ENCODE measurements at places on chromosomes 1 and 21.
A peak's percentile ranks its signal among the peaks of the same experiment; 100 is the strongest.

GRCh38 chr1:53324321-53324720 lies 3.5 kb downstream of the LRP8 start:
- no peak for DNase-seq

GRCh38 chr1:77319036-77319705 lies 37.4 kb downstream of the AK5 start:
- DNase-seq, result no peak

GRCh38 chr1:91148641-91149069 lies 126.8 kb upstream of the ZNF644 start:
- DNase-seq, result peak; percentile 10

- DNase-seq, result peak; percentile 24
These were observed 10.0 kb upstream of the C1orf115 start for GRCh38 chr1:220680085-220680687.

DNA sequence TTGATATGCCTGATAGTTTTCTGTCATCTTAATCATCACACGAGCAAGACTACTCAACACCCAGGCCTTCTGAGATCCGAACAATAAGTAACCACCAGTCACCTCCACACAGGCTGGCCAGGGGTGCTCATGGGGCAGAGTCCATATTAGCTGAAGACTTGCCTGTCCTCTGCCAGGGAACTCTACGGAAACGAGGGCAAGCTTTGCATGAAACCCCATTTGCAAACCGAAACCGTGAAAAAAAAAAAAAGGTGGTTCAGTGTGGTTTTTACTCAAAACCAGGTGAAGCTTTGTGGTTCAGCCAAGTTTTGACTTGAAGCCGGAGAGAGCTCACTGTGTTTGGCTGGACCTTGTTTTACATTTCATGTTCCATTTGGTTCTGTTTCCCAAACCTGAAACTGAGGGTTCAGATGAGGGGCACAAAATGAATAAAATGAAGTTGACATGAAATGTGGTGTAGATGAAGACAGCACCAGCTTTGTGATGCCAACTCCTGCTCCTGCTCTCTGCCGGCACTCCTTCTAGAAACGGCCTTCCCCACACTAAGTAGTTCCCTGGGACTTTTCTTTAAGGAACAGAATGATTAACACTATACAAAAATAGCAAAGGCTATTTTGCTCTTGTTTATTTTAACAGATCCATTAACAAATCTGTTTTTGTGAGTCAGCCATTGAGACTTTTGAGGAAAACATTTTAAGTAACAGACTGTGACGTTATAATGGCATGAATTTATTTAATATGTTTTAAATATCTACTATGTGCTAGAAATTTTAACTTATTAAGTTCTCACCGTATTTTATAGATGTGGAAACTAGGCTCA lies 74.7 kb downstream of the RUNX1 start:
- no peak for DNase-seq

DNA sequence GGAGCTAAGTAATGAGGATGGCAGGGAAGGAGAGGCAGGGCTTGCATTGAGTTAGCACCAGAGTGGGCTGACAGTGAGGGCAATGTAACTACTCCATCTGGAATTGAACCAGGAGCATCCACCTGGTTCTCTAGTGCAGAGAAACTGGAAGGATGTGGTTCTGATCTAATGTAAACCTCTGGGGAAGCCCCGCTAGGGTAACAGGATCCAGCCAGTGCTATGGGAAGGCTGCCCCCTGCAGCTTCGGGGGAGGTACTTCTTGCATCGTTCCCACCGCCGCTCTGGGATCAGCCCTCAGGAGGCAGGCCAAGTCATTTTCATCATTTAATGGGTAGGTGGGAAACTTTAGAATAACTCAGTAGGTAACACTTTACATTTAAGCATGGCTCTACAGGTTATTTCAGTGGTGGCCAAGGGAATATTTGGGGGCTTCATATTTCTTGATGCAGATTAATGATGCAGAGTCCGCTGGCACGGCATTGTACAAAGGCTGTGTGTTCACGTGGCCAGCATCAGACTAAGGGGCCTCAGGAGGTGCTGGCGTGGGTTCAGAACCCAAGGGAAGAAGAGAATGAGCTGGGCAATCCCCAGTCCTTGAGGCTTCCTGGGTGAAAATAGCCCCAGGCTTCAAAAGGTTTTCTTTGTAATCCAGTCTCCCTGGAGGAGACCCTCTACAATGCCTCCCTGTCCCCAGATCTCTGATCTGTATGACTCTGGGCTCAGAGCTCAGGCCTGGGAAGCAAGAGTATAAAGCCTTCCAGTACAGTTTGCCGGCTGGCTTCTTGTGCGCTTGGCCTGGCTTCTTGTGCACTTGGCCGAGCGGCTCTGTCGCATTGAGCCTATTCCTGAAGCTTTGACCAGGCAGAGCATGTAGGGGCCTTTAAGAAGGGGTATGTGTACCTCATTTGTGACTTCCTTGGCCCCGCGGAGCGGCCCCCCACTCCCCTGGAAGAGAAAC lies 26.4 kb upstream of the KAZN start:
- no peak for DNase-seq

GRCh38 chr1:156797212-156797871 lies 19.3 kb downstream of the SH2D2A start:
- DNase-seq, result peak; percentile 27

DNA sequence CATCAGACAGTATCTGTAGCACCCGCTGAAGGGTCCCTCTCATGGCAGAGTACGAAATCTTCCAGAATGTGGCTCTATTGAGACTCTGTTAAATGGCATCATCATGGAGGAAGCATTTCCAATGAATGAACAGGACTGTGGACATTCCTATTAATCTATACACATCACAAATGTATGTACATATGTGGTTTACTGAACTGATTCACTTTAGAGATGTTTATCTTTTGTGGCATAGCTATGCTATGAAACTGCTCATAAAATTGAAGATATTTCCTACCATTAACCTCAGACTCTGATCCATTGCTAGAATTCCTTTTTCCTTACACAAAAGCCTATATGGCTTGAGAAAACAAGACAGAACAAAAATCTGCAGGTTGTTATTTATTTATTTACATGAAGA lies 259.6 kb upstream of the RRP15 start:
- no peak for DNase-seq

DNA sequence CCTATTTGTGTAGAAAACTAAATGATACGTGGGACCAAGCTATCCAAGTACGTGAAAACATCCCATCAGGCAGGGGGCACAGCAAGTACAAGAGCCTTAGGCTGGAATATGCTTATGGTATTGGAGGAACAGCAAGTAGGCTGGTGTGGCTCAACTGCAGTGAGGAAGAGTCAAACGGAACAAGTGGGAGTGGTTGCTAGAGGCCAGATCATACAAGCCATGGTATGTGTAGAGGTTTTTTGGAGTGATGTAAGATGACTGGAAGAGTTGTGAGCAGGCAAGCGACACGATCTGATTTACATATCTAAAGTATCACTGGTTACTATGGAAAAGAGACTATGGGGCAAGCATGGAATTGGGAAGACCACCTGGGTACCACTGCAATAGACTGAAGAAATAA lies 27.8 kb downstream of the ELK4 start:
- no peak for DNase-seq

- no peak for DNase-seq
These were observed 101.5 kb downstream of the ST6GALNAC3 start for GRCh38 chr1:76176000-76176399.

GRCh38 chr1:27785781-27786455 lies 12.9 kb downstream of the STX12 start:
- DNase-seq, result no peak

- no peak for DNase-seq
These were observed 616.8 kb downstream of the LTN1 start for GRCh38 chr21:28375708-28376385.

GRCh38 chr1:41455479-41456332 lies 28.8 kb downstream of the EDN2 start:
- DNase-seq, result no peak

- peak; percentile 64 for DNase-seq
These were observed 8.5 kb downstream of the KYAT3 start for GRCh38 chr1:88983791-88984559.

DNA sequence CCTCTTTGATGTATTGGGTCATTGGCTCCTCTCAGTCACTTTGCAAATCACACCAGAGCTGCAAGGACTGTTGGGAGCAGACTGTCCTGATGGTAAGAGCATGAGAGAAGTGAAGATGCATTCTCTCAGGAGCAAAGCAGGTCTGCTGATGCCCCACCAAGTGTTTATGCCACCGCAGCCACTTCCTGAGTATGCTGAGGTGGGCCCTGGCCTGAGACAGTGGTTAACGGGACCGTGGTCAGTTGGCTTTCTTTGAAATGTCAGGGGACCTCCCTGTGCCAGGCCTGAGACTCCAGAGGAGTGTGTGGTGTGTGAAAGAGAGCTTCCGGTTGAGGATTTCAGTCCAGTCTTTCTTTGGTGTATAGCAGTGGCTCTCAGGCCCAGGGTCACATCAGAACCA lies 79.4 kb downstream of the SPATA46 start:
- no peak for DNase-seq

DNA sequence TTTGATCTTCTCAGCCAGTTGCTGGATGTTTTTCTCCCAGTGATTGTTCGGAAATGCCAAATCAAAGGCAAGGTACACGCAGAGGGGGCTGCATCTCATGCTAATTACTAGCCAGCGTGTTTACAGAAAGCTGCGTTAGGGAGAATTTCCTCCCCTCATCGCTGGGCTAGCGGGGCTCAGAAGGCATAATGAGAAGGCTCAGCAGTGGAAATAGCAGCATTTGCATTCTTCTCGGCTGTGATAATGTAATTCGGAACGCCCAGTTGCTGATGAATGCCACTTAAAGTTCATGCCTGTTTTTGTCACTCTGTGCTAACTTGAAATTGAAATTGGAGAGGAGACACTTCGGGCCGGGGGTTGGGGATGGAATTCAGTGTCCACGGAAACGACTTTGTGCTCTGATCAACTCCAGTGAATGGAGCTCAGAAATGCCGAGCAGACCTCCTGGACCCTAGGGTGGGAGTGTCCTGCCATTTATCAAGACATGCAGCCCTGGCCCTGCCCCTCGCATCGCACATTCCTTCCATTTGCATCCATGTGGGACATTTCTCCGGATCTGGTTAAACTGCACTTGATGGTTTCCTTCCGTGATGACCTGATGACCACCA lies 313.4 kb upstream of the C1orf174 start:
- DNase-seq, result no peak

DNA sequence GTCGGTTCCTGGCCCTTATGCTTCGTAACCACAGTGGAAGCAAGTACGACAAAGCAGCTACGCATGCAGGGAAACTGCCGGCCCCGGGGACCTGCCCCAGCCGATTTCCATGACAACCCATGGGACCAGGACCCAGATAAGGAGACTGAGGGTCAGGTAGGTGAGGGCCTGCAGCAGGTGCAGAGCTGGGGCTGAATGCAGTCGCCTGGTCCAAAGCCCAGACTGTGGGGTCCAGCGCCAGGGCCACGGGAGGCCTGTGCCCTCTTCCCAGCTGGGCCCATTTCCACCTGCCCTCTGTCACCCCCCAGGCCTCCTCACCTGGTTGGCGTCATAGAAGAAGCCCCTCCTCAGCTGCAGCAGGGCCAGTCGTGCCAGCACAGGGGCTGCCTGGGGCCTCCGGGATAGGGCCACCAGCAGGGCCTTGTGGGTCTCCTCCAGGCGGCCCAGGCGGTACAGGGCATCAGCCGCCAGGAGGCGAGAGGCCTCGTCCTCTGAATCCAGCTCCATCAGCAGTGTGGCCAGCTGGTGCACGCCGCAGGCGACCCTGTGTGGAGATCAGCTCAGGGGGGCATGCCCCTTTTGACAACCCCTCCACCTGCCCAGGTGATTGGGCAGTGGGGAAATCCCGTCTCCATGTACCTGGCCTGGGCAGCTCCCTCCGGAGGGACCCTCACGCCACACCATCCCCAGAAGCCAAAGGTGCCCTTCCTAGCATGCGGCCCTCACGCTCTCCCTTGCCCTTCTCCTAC lies 14.2 kb downstream of the TTC34 start:
- no peak for DNase-seq

GRCh38 chr1:89044970-89045721 lies 19.9 kb downstream of the GBP1 start:
- no peak for DNase-seq

DNA sequence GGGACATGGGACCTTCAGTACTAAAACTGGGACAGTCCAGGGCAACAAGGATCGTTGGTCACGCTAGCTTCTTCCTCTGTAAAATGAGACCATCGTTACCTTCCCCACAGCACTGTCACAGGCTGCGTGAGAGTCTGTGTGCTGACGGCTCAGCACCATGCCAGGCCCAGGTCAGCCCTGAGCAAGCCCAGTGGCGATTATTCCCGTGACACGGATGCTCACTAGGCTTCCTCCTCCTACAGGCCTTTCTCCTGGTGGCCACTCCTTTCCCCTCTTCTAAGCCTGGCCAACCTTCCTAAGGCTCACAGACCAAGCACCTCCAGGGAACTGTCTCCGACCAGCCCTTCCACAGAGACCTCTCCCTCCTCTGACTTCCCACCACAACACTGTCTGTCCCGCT lies 69.3 kb upstream of the RUNX3 start:
- no peak for DNase-seq

DNA sequence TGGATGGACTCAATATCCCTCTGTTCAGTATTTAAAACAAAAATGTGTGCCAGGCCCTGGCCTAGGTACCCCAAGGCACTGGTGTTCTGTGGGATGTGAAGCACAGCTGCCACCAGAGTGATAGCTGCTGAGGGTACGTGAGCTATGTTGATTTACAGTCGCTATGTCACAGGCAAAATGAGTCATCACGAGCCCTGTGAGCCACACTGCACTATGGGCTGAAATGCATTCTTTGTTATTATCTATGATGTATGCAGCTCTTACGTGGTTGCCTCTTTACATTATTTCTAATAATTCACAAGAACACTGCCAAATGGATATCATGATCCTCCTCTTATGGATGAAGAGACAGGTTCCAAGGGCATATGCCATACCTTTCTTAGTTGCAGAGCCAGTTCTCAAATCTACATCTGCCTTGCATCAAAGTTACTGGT lies 2.1 kb downstream of the TEX38 start:
- DNase-seq, result no peak

GRCh38 chr1:208923946-208924720 lies 659.4 kb upstream of the CAMK1G start:
- no peak for DNase-seq

DNA sequence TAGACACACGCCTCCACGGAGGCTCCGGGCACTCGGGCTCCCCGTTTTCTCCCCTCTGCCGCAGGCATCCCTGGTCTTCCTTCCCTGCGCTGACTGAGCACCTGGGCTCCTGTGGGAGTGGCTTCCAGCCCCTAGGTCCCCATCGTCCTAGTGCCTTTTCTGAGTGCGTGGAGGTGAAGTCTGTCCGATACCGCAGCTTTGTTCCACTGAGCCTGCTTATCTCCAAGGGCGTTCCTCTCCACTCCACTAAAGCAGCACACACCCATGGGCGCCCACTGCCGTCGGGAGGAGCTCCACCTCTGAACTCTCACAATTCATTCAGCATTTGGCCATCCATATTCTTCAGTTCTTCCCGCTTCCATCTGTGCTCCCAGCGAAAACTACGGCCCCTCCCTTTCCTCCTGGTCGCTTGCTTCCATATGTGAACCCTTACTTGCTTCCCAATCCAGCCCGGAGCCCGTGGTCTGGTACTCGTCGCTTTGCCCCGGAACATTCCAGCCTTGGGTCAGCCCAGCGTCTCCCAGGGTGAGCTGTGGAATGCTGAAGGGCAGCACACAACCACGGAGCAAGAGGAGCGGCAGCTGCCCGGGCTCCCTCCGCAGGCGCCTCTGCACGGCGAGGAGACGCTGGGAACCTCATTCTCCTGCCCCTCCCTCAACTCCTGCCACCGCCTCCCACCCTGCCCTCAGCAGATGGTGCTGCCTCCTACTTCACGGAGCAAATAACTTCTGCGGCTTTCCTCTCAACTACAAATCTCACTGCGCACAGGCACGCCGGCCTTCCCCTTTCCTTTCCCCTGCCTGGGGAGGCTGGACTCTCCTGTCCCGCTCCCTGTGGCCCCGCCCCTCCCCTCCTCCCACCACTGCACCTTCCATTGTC lies 27.5 kb downstream of the ATP8B2 start:
- DNase-seq, result peak; percentile 31
